ENCODE measurements at places on chromosomes 1 and 21.

GRCh38 chr1:186178426-186179043, 196.5 kb downstream of the TPR start:
- no peak for DNase-seq

DNA sequence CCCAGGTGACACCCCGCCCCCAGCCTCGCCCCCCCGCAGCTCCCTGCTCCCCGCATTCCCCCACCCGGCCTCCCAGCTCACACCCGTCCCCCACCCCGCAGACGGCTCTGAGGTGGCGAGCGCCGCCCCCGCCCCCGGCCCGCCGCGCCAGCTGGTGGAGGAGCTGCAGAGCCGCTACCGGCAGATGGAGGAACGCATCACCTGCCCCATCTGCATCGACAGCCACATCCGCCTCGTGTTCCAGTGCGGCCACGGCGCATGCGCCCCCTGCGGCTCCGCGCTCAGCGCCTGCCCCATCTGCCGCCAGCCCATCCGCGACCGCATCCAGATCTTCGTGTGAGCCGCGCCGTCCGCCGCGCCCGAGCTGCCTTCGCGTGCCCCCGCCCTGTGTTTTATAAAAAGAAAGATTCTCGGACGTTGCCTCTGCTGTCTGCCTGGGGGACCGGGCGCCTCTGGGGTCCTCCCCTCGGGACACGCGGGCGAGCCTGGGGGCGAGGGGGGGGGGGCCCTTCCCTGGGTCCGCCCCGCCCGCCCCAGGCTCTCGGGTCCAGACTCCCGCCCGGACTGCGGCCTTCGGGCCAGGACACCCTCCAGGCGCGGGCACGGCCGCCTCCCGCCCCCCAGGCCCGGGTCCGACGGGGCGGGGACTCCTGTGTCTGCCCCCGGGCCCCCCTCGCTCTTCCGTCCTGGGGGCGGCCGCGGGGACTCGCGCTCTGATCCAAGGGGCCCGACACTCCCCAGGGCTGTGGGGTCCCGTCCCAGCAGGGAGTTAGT, 1.6 kb upstream of the MMP23B start:
- peak; percentile 89 for DNase-seq

DNA sequence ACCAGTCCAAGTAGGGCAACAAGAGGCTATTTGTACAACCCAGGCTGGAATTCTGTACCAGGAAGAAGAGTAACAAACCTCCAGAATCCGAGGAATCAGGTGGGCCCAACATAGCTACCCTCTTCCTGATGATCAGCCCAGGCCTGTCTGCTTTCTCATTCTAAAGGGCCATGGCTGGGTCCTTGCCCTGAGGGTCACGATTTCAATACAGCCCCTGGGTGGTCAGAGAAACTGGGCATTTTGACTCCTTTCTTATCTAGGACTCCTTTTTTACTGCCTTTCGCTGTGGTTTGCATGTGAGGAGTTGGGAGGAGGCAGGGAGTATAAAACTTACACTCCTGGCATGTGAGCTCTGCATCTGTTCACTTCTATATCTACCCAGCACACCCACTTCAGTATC, 164.9 kb upstream of the COA6 start:
- DNase-seq: no peak

GRCh38 chr1:38533772-38534472, 325.6 kb downstream of the RRAGC start:
- DNase-seq: no peak

DNA sequence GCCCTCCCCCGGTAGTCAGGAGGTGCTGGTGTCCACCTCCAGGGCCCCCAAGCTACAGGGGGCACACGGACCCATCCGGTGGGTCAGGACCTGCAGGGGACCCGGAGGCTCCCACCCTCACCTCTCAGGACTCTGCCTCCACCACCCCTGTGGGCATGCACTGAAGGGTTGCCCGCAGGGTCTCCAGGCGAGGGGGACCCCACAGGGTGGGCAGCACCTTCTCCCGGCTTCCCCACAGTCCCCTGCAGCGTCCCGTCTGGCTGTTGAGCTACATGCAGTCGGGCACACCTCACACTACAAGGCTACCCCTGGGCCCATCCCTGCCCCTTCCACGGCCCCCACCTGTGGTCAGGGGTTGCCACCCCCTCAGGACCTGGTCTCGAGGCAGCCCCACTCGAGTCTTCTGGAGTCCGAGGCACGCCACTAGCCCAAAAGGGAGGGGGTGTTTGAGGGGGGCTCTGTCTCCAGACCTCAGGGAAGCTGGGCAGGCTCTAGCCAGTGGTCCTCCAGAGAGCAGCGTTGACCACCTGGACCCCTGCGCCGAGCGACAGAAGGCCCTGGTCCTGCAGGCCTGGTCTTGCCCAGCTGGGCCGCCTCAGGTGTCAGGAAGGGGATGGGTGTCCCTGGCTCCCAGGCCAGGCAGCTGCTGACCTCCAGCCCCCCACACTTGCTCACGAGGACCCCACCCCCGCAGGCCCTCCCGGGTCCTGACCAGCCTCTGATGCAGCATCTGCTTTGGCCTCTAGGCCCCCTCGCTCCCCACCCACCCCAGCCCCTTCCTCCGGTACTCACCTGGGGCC, 9.6 kb downstream of the PARS2 start:
- no peak for DNase-seq

DNA sequence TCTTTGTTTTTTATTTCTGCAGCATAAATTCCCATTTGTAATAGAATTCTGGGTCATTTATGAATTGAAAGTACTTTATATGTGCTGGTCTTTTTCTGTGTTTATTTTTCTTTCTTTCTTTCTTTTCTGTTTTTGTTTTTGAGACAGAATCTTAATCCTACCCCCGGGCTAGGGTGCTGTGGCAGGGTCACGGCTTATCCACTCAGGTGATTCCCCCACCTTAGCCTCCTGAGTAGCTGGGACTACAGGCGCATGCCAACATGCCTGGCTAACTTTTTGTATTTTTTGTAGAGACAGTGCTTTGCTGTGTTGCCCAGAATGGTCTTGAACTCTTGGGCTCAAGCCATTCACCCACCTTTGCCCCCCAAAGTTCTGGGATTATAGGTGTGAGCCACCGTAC, 18.7 kb downstream of the RAP1A start:
- DNase-seq: no peak

- no peak for DNase-seq
Observed at GRCh38 chr1:93244298-93245069, 64.0 kb downstream of the CCDC18 start.

- DNase-seq: no peak
Observed at GRCh38 chr1:172496678-172497077, 36.3 kb upstream of the SUCO start.

GRCh38 chr1:74222701-74223100, 12.5 kb upstream of the TNNI3K start:
- DNase-seq: no peak

- no peak for DNase-seq
Observed at GRCh38 chr1:30966690-30967369, 58.3 kb upstream of the SDC3 start.

GRCh38 chr1:59375321-59376220, 78.7 kb downstream of the FGGY start:
- no peak for DNase-seq

DNA sequence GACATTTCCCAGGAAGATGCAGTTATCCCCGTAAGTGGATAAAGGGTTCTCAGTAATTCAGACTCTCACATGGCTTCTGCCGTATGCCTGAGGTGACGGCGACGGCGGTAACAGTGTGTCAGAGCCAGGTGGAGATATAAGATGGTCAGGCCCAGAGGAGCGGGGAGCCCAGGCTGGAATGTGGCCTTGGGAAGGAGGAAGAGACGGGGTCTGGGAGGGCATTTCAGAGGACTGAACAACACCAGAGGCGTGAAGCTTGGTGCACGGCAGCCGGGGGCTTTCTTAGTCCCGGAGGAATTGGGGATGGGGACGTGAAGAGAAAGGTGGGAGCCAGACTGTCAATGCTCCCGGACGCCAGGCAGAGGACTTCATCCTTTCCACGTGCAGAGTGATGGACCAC, 1.0 kb downstream of the RER1 start:
- DNase-seq: no peak

GRCh38 chr1:151408891-151409290, 9.5 kb downstream of the PSMB4 start:
- no peak for DNase-seq

- no peak for DNase-seq
Observed at GRCh38 chr1:235929216-235929615, 62.5 kb upstream of the LYST start.

- no peak for DNase-seq
Observed at GRCh38 chr1:86324130-86324822, 71.8 kb downstream of the ODF2L start.

DNA sequence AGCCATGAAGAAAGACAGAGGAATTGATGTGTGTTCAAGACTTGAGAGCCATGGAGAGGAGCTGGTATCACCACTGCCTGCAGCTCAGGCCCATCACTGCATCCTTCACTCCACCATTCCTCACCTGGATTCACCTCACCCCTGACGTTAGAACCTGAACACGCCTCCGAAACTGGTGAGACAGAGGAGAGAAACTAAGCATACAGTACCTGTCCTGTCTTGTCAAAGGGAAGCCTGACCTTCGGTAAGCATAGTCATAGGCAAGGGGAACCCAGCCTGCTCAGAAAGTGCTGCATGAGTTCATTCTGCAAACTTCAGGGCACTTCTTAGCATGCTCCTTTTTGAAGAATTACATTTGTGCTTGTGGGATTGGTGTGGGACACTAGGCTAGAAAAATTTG, 425.8 kb downstream of the DSCAM start:
- DNase-seq: no peak

DNA sequence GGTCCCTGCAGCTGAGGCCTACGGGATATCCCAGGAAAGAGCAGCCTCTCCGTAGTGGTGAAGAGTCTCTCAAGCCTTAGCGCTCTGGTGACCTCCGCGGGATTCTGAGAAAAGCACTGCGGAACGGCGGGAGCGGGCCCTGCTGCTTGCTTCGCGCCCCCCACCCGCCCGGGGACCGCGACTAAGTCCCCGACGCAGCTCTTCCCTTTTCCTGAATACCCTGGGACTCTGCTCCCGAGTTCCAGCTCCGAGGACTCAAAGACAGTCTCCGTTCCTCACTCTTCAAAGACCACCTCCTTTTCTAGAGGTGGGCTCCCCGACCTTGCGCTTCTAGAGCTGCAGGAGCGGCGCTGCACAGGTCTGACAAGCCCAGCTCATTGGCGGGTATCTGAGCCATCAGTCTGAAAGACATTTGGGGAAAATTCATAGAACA, 3.6 kb upstream of the PRRX1 start:
- no peak for DNase-seq

DNA sequence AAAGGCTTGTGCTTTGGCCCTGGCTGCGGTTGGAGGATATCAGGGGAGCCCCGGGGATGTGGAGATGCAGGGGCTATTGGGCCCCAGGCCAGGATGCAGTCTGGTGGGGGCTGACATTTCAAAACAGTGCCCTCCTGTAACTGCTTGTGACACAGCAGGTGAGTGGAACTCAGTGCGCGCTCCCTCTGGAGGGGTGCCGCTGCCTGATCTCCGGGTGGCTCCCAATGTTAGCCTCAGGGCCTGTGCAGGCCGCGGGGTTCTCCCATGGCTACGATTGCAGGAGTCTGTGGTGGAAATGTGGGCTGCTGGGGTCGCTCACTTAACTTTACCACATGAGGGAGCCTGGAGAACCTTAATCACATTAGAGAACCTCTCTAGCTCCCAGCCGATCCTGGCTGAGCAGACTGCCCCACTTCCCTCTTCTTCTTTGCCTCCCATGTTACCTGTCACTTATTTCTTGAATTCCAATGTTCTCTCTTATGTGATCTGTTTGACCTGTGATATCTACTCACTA, 163.2 kb downstream of the FMN2 start:
- DNase-seq: no peak

DNA sequence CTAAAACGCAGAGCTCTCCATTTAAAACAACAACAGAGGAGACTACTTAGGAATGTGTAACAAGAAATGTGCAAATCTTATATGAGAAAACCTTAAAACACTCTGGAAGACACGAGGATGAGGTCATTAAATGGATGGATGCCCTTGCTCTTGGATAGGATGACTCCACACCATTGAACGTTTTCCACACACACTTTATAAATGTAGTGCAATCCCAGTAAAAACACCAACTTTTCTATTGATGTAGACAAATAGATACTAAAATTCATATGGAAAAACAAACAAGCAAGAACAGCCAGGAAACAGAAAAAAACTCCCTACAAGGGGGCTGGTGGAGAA, 18.4 kb upstream of the COL6A1 start:
- no peak for DNase-seq

GRCh38 chr1:218164111-218164929, 120.8 kb upstream of the RRP15 start:
- no peak for DNase-seq

GRCh38 chr1:101112051-101112780, 86.6 kb upstream of the DPH5 start:
- DNase-seq: peak; percentile 48

GRCh38 chr1:55159571-55159970, 55.6 kb downstream of the USP24 start:
- no peak for DNase-seq

- DNase-seq: peak; percentile 65
Observed at GRCh38 chr1:10733474-10734366, 62.7 kb downstream of the CASZ1 start.

- DNase-seq: no peak
Observed at GRCh38 chr1:76613886-76614285, 253.4 kb upstream of the ST6GALNAC5 start.

GRCh38 chr21:14560555-14560954, 14.4 kb upstream of the SAMSN1 start:
- no peak for DNase-seq

GRCh38 chr21:42426876-42427480, 23.3 kb downstream of the UBASH3A start:
- DNase-seq: no peak

DNA sequence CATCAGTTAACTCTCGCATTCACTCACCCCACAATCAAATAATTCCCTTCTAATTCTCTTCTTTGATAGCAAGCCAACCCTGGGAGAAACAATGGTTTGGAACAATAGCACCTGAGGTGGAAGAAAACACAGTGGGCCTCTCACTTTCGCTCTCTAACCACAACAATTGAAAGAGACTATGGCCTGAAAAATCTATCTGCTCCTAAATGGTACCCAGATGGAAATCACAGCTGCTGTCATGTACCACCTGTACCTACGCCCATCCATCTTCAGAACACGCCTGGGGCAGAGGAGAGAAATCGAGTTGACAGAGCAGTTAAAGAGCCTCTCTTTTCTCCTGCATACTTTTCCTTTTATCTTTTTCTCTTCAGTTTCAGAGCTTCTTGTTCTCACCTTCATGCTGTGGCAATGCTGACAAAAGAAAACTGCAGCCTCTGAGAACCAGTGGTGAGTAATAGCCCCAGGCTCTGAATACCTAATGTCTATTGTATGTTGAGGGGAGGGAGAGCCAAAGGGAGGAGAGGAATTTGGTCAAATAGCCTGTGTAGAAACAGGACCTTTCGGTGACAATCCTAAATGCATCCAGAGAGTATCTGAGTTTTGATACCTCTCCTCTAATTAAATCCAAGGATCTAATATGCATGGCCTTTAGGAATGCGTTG, 57.7 kb downstream of the ZC3H11B start:
- no peak for DNase-seq

All from stimulated activated CD4-positive, alpha-beta T cell treated with anti-CD3 and anti-CD28 coated beads, Interleukin-2, amount 100 ng/mL, for 24 hours (primary cell).